Stimulated activated CD4-positive, alpha-beta T cell treated with anti-CD3 and anti-CD28 coated beads, Interleukin-15, amount 100 ng/mL, for 1 hour (primary cell): ENCODE measurements at places on chromosomes 6 and 20.

GRCh38 chr6:21281366-21281765, 312.2 kb upstream of the SOX4 start:
- no peak for DNase-seq

DNA sequence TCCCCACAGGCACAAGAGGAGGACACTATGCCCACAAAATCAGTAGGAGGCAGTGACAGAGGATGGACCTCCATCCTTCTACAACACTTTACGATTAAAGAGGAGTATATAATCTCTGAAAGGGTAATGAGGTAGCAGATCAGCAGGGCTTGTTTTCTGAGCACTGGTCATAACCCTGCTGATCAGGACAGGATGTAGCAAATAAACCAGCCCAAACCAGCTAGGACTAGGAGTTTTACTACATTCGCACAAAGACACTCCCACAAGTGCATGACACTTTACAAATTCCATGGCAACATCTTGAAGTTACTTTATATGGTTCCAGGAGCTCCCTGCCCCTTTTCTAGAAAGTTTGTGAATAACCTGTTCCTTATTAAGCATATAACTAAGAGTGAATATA, 73.3 kb upstream of the CHD6 start:
- no peak for DNase-seq

- DNase-seq, result no peak
These were observed 107.8 kb downstream of the RNGTT start for GRCh38 chr6:88855541-88856147.

DNA sequence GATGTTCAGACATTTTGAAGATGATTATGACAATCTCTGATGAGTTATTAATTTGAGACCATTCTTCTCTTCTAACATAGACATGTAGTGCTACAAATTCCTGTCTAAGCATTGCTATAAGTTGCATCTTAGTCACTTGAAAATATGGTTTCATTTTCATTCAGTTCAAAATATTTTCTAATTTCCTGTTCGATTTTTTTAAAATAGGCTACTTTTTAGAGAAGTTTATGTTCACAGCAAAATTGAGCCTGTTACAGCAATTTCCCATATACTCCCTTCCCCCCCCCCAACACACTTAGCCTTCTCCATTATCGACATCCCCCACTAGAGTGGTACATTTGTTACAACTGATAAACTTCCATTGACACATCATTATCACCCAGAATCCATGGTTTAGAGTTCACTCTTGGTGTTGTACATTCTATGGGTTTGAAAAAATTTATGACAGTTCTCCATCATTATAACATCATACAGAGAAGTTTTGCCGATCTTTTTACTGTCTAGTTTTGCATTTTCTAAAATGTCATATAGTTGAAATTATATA, 31.2 kb downstream of the PLAGL1 start:
- DNase-seq, result no peak

DNA sequence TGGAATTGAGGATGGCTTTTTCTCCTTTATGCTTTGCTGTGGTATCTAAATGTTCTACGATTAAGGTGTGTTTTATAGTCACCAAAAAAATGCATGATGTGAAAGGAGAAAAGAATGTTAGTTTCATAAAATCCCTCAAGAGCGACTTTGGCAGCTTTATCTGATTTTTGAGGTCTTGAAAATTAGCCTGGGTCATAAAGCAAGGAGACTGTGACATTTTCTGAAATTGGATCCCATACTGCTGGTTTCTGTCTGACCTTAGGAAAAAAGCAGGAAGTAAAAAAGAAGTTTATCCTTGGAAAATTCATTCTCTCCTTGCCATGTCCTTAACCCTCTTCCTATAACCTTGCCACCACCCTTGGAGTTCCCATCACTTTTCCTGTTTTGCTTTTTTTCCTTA, 525.3 kb downstream of the CD83 start:
- DNase-seq, result no peak

DNA sequence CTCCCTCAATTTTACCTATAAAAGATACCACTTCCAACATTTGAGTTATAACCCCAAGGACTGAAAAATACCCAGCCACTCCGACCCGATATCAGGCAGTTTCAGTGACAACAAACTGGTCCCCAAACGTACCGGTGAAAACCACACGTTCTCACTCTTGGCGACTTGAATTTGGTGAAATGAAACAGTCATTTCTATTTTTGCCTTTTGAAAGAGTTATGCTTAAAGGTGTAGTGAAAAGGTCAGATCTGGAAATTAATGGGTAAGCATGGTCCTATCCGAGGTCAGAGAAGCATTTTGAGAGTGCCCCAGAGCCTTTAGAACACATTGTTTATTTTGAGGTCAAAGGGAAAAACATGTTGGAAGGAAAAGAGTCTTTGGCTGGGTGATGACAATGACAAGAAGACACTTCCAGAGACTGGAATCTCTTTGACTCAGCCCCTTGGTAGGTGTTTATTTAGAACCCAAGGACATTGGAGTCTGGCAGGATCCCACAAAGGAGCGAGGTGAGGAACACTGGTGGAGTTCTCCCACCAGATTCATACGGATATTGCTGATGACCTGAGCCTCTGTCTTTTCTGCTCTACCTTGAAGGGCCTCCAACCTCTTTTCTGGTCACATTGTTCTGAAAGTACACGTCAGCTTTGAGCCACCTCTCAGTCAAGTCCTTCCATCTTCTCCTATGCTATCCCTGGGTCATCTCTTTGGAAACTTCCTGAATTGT, 235.0 kb downstream of the GMPR start:
- DNase-seq, result no peak

DNA sequence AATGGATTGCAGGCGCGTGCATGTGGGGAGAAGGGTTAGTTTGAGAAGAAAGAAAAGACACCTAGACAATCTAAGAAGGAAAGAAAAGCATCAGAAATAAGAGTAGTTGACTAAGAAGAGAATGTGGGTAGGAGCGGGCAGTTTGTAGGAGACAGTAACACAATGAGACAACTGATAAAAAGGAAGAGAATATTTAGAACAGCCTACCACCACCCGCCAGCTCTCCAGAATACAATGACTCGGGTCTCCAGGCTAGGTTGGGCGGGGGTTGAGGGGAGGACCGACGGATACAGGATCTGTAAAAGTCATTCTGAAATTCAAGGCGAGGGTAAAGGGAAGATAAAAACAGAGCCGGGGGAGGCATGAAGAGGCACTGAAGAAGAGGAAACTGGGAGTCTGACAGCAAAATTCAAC, 712 bp downstream of the ABHD16A start:
- DNase-seq, result no peak

- DNase-seq, result no peak
These were observed 706.1 kb downstream of the KIF16B start for GRCh38 chr20:15866916-15867730.

- DNase-seq, result no peak
These were observed 51.9 kb downstream of the RPF2 start for GRCh38 chr6:111033628-111034289.

- DNase-seq, result no peak
These were observed 190.8 kb upstream of the BMP2 start for GRCh38 chr20:6576726-6577125.

- DNase-seq, result no peak
These were observed 57.4 kb upstream of the DDR1 start for GRCh38 chr6:30826961-30827342.

DNA sequence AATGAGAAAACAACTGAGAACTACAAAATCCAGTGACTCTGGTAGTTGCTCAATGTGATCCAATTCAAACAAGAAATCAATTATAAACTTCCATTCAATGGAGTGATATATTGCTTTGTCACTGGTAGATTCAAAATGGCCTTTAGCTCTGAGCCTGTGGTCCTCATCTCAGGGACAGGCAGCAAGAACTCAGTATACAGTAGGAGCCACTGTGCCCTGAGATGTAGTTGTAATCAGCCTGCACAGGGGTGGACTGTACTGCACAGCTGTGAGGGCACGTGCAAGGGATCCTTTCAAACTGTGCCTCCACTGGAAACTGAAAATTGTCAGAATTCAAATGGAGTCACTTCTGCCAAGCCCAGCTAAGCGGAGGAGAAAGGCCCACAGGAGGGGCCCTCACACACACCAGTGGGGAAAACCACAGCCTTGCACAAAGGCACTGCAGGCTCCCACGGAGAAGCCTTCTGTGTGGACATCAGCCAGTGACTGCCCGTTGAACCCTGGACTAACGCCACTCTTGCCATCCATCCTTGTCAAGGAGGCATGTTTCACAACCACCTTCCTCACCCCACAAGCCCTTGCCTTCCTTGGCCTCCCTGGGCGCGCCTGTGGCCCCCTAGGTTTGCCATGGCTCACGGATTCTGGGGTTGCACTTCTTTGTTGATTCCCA, 186.7 kb downstream of the SMOC2 start:
- DNase-seq, result no peak

- no peak for DNase-seq
These were observed 25.4 kb downstream of the ZMYND8 start for GRCh38 chr20:47330933-47331708.

- no peak for DNase-seq
These were observed 280.2 kb downstream of the ADGB start for GRCh38 chr6:146878952-146879340.

GRCh38 chr20:38434301-38434741, 807 bp downstream of the SNHG17 start:
- DNase-seq, result no peak

- DNase-seq, result no peak
These were observed 6.9 kb downstream of the PHACTR3 start for GRCh38 chr20:59611286-59611685.

DNA sequence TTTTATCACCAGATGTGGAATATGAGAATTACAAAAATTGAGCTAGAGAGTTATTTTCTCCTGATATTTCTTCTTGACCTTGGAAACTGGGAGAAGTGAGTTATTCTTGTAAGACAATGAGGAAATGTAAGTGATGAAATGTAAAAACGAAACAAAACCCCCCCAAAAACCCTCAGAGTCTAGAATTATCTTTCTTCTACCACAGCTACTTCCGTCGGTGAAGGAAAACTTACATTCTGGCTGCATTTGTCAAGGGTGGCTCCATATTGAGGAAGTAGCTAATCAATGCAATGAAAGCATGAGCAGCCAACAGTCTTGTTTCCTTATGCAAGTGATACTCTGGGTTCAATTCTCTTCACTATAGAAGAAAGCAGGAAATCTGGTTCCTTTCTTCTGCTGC, 661.7 kb upstream of the CITED2 start:
- no peak for DNase-seq

GRCh38 chr6:11847515-11848345, 69.1 kb upstream of the ADTRP start:
- no peak for DNase-seq

DNA sequence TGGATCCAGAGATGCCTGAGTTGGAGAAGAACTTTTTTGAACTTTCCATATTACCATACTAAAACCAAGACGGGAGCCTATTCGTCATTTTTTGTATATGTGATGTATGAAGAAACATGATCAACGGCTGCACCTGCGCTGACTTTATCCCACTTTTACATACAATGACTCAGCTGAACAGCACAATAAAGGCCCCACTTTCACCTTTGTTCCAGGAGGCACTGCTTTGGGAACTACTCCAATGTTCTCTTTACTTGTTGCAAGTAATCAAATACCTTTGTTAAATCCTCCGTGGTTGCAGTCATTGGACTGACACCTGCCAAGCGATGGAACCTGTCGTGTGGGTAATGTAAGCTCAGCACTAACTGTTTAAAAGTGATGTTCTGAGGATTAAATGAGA, 17.3 kb upstream of the BTN3A2 start:
- DNase-seq, result no peak

GRCh38 chr6:109420751-109421150, 19.7 kb downstream of the PPIL6 start:
- no peak for DNase-seq

- peak; percentile 94 for DNase-seq
These were observed at the start of gene IFNGR1 for GRCh38 chr6:137218917-137219663. IFNGR1 (minus strand) TSS chr6:137219385; CDS start chr6:137219327, 58 bp downstream.

- DNase-seq, result no peak
These were observed 131.1 kb downstream of the ATXN1 start for GRCh38 chr6:16630026-16630643.

DNA sequence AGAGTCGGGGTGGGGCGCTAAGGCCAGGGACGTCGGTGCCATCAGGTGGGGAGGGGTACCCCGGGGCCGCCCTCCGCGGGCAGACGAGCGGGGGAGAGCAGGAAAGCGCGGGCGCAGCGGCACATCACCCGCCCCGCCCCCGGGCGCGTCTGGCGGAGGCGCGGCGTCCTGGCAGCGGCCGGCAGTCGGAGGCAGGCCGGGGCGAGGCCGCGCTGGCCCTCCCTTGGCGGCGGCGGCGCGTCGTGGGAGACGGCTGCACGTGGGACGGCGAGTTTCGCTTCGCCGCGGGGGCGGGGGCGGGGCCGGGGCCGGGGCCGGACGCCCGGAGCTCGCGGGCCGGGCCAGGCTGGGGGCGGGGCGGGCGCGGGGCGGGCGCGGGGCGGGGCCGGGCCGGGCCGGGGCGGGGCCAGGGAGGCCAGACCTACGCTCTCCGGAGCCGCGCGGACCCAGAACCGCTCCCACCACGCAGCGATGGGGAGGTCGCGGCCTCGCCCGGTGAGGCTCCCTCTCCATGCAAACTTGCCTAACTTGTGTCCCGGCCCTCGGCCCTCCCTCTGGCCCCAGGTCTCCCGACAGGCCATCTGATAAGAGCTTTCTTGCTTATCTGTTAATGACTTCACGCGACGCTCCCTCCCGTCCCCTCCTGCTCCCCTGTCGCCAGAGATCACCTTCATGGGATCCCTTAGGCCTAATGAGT, 12.5 kb downstream of the ITPR3 start:
- DNase-seq, result peak; percentile 48

DNA sequence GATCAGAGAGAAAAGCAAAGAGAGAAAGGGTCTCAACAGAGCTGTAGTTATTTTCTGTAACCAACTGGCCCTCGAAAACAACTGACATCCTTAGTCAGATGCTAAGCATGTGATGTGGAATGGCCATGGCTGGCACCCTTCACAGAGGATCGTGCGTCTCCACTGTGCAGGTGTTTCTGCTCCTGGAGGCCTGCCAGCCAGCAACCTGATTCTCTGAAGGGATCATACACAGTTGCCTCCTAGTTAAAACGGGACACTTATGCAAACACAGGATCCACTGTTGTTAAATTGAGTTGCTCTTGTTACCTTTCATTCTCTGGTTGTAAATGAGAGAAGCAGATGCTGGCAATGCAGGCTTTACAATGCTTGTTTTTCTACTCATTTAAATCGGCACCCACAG, 148.5 kb downstream of the HDGFL1 start:
- DNase-seq, result no peak
